ENCODE measurements at places on chromosomes 2 and 18. TPM values are rescaled to one million over a fixed set of nuclear protein-coding genes. Genes with fewer than 3 reads are reported as not detected.

KRTCAP3 gene
- not detected for total RNA-seq

GCG gene
- not detected for total RNA-seq

SCN7A gene
- total RNA-seq = 27.5 TPM

- no peak for DNase-seq
Measured at GRCh38 chr2:120934574-120935338, 199.1 kb downstream of the GLI2 start.

- DNase-seq = no peak
Measured at GRCh38 chr2:61689568-61689967, 151.4 kb upstream of the XPO1 start.

- DNase-seq = no peak
Measured at GRCh38 chr2:223696719-223697118, 94.6 kb upstream of the SCG2 start.

GRCh38 chr2:160612266-160612856, 118.8 kb upstream of the RBMS1 start:
- no peak for DNase-seq
